A375 (cell line): ENCODE measurements at places on chromosomes 12 and 14. TPM values are rescaled to one million over a fixed set of nuclear protein-coding genes. Genes with fewer than 3 reads are reported as not detected.

Gene GPD1
- total RNA-seq = 0.53 and 1.0 TPM in 2 replicates

Gene HCAR3
- total RNA-seq = not detected in 2 replicates

Gene PRH1
- 6.1 and 15.7 TPM in 2 replicates for total RNA-seq

Gene PZP
- not detected in 2 replicates for total RNA-seq

Gene TAC3
- not detected in 2 replicates for total RNA-seq

Gene KLHDC1
- total RNA-seq = 0.68 and 0.80 TPM in 2 replicates

Gene FBXO33
- 17.0 and 25.7 TPM in 2 replicates for total RNA-seq
